Midbrain (tissue), 1 donor: ENCODE measurements at places on chromosomes 7 and 10.

- DNase-seq, result no peak
Observed at GRCh38 chr7:90409667-90410066, 6.4 kb downstream of the CLDN12 start.

- DNase-seq, result no peak
Observed at GRCh38 chr7:1922870-1923236, 252.8 kb downstream of the ELFN1 start.

DNA sequence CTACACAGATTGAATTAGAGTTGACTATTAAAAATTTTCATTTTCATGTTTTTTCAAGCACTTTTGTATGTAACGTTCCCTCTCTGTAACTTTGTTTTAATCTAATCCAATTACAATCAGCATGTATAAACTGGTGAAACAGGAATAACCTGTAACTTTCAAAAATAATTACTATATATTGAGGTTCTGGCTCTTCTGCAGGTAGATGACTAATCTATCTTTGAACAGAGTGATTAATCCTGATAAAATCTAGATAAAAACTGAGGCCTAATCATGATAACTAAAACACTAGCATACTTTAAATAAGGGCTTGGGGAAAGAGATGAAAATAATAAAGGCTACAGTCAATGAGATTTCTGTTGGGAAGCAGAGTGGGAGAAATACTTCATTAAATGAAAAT lies 101.6 kb upstream of the KCND2 start:
- DNase-seq, result no peak

GRCh38 chr7:148433521-148434180 lies 156.9 kb upstream of the C7orf33 start:
- DNase-seq, result no peak

- DNase-seq, result no peak
Observed at GRCh38 chr7:3057066-3057420, 13.4 kb upstream of the CARD11 start.

DNA sequence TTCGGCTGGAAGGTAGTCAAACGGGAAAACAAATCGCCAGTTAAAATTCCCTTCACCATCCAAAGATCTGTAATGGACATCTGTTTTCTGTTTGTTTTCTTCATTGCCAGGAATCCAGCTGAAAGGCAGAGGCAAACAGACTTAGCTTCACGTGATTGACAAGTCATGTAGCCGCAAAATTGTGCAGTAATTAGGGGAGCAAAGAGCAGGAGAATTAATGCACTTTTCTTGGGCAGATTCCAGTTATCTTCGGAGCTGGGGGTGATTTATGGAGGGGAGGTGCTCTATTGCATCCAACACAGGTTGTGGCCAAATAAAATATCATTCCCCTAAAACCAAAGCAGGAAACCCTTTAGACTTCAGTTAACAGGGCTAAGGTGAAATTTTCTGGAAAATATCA lies 162.2 kb downstream of the MYOF start:
- DNase-seq, result no peak

GRCh38 chr10:90846746-90847145 lies 11.1 kb downstream of the HTR7 start:
- DNase-seq, result no peak

GRCh38 chr10:62851442-62851841 lies 35.3 kb upstream of the EGR2 start:
- DNase-seq, result no peak

GRCh38 chr7:105838627-105839231 lies 37.7 kb downstream of the ATXN7L1 start:
- DNase-seq, result no peak

DNA sequence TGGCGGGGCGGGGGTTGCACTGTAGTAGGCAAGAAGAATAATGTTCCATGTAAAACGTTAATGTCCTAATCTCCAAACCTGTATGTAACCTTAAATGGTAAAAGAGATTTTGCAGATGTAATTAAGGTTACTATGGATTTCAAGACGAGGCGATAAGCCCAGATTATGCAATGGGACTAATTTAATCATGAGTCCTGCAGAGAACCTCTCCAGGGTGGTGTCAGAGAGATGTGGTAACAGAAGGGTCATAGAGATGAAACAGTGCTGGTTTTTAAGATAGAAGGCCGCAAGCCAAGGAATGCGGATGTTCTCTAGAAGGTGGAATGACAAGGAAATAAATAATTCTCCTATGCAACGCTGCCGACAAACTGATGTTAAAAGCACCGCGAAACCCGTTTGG lies 57.1 kb downstream of the UBE3C start:
- no peak for DNase-seq

DNA sequence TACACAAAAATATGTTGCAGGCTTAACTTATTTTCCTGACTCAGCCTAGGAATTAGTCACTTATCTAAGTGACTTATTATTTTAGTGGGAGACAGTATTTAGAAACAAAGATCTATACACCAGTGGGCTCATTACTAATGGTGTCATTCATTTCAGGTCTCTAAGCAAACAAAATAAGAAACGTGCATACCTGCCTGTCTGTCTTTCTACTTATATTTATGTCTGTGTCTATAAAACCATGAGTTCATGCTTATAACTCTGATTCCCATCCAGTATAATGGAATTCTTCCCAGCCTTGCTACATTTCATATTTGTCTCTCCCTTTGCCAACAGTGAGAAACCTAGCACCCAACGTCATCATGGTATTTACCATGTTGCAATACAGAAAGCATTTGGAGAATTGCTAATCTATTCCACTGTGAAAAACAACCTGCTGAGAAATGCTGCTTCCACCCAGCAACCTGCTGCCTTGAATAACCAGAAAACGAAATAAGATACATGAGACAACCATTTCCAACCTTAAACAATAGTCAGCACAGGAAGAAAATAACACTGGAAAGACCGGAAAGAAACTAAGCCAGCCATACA lies 501.0 kb downstream of the GLRX3 start:
- no peak for DNase-seq

DNA sequence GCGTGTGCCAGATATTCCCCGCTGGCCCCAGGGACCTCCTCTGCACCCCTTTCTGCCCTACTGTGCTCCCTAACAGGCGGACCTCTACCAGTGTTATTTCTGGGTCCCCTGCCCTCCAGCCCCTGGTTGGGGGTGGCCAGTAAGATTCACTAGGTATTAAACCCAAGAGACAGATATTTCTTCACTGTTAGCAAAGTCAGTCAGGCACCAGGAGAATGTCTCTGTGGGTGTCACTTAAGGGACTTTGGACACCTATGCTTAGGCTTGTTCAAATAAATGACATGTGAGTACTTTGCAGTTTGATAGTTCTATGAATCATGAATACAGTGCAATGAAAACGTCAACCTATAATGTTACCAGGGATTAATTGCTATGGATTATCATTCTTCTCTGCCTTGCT lies 234.3 kb upstream of the IGFBP3 start:
- no peak for DNase-seq

DNA sequence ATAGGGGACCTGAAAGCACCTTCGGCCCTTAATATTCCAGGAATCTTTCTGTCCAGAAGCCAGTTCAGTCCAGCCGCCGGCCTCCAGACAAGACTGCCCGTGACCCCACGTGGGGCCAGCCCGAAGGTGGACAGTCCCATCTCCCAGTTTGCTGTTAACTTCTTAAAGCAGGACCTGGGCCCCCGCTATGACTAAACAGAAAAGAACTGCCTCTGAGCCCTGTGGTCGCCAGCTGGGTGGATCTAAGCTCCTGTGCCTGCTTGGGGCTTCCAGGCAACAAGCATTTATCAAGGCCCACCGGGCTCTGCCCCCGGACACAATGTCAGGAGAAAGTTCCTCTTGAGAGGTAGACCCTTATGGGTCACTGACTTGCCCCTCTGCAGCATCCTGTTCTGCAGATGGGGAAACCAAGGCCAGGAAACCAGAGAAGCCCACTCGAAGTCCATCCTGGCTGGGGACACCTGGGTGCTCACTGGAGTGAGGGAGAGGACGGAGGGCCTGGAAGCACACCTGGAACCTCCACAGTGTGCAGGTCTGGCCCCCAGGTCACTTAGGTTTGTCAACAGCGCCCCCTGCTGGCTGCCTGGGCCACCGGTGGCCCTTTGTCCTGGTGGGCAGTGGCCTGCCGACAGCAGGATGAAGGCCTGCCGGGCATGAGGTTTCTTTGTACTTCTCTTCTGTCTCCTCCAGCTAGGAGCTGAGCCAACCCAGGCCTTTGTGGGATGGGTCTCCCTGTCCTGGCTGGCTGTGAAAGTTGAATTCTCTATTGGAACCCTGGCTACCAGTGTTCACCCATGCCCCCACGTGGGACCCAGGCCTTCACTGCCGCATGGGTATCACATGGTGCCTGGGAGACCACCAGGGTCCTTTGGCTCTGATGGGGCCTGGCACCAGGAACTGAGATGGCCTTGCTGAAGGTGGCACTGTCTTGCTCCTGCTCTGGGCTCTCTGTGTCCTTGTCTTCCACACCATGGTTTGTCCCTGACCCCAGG lies 128.0 kb downstream of the ZMIZ1 start:
- DNase-seq, result peak; percentile 66

DNA sequence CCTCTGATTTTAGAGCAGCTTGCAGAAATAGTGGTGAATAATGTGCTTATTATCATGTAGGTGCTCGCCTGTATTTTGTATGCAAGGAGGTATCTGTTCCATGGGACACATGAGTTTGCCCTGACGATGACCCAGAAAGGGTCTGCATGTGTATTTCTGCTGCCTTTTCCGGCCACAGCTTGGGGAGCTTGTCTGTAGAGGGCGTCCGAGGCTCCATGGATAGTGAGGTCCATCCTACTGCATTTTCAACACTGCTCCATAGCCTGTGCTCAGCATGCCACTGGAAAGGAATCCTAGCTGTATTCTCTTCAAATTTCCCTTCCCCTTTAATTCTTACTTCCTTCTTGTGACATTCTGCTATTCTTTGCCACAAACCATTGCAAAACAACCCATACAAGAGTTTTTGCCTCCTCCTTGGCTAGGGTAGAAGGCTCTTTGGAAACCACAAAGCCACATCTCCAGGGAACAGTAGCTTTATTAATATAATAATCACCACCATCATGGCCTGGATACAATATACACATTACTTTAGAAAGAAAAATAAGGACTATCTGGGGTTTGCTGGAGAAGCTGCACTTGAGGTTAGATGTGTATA lies 127.7 kb downstream of the DYNC1I1 start:
- no peak for DNase-seq

- peak; percentile 25 for DNase-seq
Observed at GRCh38 chr10:80684259-80684658, 146.6 kb downstream of the SH2D4B start.

DNA sequence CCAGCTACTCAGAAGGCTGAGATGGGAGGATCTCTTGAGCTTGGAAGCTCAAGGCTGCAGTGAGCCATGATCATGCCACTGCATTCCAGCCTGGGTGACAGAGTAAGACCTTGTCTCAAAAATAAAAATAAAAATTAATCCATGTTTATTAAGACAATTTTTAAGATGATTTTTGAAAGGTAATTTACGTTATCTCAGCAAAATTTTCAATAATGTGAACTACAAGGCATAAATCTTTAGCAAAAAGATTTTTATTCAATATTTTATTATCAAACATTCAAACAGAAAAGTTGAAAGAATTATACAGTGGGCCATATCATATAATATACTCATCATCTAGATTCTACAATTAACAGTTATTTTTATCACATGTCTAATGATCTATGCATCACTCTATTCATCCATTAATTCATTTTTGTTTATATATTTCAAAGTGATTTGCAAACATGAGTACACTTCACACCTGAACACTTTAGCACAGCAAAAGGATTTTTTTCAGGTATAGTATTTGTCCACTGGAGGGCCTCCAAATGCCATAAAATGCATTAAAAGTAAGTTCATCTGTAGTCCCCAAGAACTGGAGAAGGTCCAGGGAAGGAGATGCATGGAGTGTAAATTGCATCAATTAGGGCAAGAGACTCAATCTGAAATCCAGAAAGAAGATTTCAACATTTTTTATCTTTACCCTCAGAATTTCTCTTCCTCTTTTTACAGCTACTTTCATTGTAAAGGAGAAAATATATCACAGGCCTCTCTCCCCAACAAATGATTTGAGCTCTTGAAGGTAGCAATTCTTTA lies 38.6 kb upstream of the RSBN1L start:
- peak; percentile 48 for DNase-seq

DNA sequence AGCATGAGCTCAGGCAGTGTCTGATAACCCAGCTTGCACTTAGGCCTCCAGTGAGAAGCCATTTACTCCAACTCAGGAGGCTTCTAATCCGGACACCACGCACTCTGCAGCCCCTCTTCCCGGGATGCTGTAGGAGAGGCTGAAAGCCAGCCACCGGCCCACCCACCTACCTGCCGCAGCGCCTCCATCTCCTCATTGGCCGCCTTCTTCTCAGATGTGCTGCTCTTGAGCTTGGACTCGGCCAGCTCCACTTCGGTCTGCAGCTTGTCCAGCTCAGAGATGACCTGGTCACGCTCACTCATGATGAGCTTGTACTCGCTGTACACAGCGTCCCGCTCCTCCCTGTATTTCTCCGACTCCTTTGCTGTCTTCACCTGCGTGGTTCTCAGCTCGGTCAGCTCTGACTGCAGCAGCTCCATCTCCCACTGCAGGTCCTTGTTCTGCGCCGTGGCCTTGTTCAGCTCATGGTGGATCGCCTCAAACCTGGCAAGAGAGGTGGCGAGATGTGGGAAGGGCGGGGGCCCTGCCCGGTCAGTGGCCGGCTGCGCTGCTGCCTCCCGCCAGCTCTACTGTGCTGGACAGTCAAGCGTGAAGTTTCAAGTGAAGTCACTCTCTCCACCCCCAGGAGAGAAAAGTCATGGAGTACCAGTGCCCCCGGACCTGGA lies 84.7 kb downstream of the DLG5 start:
- no peak for DNase-seq

- DNase-seq, result no peak
Observed at GRCh38 chr7:156842740-156843140, 50.2 kb downstream of the LMBR1 start.

- DNase-seq, result no peak
Observed at GRCh38 chr10:43376828-43377423, 5.5 kb downstream of the FXYD4 start.
